ENCODE measurements at places on chromosomes 2 and 18.

- no peak for DNase-seq
Observed at GRCh38 chr2:100394111-100394641, 23.3 kb downstream of the CHST10 start.

GRCh38 chr2:231238689-231239088 is 40.3 kb downstream of the ARMC9 start:
- no peak for DNase-seq

- no peak for DNase-seq
Observed at GRCh38 chr2:100041946-100042345, 100.4 kb downstream of the AFF3 start.

DNA sequence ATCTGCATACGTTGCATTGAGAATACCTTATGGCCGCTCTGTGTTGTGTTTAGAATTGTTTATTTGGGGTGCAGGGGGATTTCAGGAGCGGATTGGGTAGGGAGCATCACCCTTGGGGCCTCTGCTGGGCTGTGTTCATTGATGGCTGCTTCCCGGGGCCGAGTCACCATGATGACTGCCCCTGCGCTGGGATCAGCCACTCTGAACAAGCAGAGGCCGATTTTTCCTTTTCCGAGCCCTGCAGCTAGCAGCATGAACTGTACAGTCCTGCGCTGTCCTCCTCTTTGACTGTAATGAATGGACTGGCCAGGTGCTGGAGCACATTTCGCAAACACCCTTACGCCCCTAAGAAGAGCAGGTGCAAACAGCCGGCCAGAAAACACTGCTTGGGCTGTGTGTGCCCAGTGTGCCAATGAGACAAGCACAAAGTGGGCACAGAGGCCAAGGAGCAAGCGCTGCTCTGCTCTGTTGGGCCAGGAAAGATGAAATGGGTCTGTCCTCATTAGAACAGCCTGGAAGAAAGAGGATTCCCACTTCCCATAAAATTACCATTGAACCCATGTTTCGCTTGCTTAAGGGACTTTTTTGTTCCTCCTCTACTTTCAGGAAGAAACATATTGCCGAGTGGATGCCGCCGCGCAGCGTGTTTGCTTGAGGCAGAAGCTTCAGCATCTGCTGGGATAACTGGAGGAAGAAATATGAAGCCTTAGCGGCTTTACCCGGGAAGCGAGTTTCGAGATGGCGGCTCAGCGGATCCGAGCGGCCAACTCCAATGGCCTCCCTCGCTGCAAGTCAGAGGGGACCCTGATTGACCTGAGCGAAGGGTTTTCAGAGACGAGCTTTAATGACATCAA is 82.7 kb downstream of the SH3BP4 start:
- no peak for DNase-seq

GRCh38 chr2:2681711-2682251 is 350.7 kb upstream of the MYT1L start:
- no peak for DNase-seq

- DNase-seq, result no peak
Observed at GRCh38 chr2:161400076-161400475, 16.0 kb upstream of the TBR1 start.

GRCh38 chr2:197838036-197838435 is 33.6 kb downstream of the PLCL1 start:
- DNase-seq, result no peak

All from stimulated activated CD8-positive, alpha-beta memory T cell treated with anti-CD3 and anti-CD28 coated beads, Interleukin-4, amount 100 ng/mL, for 1 hour (primary cell).